ENCODE measurements at places on chromosomes 6 and 20.
A peak's percentile ranks its signal among the peaks of the same experiment; 100 is the strongest.

GRCh38 chr6:92684386-92684785 lies 735.0 kb downstream of the EPHA7 start:
- DNase-seq = no peak

- DNase-seq = no peak
Observed at GRCh38 chr6:108549741-108550140, 11.0 kb upstream of the FOXO3 start.

GRCh38 chr6:151121900-151122299 lies 117.9 kb upstream of the AKAP12 start:
- peak; percentile 60 for DNase-seq

DNA sequence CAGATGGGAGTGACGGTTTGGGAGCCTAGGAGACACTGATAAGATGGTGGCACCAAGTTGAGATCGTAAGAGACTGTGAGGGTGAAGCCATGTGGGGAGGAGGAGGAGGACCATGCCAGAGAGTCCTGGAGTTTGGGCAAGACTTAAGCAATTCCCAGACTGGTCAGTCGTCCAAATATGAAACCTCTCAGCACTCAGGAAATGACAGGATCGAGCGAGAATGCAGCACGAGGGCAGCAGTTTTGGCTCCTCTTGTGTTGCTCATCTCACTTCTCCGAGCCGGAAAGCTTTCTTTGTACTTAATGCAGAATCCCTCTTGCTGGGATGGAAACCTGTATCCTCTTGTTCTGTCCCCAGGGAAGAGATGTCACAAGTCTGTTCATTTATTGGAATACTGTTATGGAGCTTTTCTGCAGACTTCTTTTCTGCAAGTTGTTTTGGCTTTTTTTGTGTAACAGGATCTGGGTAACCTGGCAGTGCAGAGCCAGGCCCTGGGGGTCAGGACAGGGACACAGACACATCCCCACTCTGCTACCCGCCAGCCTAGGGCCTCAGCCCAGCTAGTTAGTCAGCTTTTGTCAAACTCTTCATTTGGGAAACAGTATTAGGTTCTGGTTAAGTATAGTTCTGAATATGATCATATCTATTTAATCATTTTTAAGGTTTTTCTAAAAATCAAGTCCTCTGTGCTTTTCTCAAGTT lies 34.3 kb downstream of the FNDC1 start:
- DNase-seq = peak; percentile 43

DNA sequence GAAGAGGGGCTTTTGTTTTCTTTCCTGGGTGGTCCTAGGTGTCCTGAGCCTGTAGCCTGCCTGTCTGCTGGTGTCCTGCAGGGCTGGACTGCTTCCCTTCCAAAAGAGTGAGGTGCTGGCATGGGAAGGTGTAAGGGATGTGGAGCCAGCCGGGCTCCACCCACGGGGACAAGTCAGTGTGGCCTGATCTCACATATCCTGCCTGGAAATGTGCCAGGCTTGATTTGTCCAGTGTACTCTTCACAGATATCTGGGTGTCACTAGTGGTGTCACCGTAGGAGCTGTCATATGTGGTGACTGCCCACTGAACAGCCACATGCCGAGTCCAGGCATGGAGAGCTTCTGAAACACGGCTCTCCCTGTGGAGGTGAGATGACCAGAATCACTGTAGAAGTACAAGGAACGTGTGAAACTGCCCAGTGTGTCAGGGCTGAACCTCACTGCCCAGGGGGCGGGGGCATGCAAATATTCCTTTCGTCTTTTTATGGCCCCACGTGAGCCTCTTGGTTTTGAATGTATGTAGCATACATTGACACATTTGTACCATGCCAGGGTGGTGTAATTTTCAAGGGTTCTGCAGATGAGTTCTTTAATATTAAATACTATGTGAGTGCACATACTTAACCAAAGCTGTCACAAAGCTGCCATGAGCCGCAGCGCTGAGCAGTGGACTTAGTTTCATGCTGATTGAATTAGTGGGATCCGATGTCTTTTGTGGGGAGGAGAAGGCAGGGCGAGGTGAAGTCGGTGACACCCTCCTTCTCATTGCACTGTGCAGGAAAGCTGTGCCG lies 55.8 kb downstream of the CDH4 start:
- DNase-seq = no peak

DNA sequence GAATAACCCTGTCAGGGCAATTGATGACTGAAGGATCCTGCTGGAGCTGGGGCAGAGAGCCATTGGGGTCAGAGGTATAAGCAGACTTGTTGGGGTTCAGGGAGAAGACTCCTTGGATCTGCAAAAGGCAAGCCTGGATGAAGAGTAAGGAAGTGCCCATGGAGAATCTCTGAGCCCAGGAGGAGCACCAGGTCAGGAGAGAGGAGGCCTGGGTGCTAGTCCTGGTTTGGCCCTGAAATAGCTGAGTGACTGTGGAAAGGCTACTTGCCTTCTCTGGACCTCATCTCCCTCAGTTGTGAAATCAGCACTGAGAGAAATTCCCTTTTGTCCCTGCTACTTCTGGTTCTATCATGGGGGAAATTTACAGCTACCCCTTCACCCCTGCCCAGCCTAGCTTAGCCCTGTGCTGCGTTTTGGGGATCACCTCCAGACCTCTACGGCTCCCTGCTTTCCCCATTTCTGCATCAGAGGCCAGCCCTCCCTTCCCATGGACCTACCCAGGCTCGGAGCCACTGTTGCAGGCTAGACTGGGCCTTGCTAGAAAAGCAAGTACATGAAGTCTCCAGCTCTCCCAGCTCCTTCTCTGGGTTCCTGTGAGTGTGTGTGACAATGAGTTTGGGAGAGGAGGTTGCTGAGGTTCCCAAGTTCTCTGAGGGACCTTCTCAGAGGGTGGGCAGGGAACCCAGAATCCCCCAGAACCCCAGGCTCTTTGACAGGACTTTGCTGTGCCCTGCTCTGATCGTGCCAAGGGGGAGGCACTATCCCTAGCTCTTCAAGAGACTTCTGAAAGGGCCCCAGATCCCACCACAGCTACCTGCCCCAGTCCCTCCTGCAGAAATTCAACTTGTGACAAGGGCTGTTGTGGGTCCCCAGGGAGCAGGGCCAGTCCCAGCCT lies 2.3 kb upstream of the NCR2 start:
- DNase-seq = no peak

GRCh38 chr6:162068340-162068739 lies 659.2 kb downstream of the PRKN start:
- DNase-seq = no peak

DNA sequence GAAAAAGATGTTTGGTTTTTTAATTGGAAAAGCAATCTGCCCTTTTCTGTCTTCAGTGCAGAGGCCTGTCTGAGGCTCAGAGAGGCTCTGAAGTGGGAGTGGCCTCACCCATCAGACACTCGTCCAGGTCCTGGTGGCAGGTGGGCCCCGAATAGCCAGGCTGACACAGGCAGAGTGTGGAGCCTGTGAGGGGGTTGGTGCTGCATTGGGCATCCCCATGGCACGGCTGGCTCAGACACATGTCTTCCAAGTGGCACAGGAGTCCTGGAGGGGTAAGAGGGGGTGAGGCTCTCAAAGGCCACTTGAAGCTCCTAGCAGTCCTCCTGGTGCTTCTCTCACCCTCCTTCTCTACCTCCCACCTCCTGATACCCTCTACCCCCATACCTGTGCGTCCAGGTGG lies 3.8 kb downstream of the NOTCH4 start:
- no peak for DNase-seq

Data from femur (tissue), 1 donor.